ENCODE measurements at places on chromosomes 5 and 9.
A peak's percentile ranks its signal among the peaks of the same experiment; 100 is the strongest.

GRCh38 chr5:159735036-159735435, 181.2 kb upstream of the ADRA1B start:
- DNase-seq, result no peak

DNA sequence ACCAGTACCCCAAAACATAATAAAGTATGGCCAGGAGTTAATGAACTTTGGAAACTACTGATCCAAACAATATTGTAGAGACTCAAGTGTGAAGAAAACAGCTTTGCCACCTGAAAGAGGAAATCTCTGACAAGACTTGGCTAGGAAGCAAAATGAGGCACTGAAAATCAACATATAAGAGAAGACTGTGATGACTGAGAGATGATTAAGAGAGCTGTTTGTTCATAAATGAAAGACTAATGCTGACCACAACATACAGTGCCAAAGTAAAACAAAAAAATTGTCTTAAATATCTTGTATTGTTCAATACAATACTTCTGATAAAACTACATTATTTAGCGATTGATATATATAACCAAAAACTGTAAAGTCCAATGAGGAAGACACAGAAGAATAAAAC, 7.2 kb downstream of the RC3H2 start:
- no peak for DNase-seq

GRCh38 chr5:38249301-38249700, 9.1 kb upstream of the EGFLAM start:
- DNase-seq, result no peak

GRCh38 chr5:2756211-2757152, 5.0 kb upstream of the IRX2 start:
- DNase-seq, result peak; percentile 64

GRCh38 chr5:111582451-111582850, 70.1 kb upstream of the STARD4 start:
- no peak for DNase-seq

- peak; percentile 11 for DNase-seq
Observed at GRCh38 chr5:5009240-5009639, 130.9 kb upstream of the ADAMTS16 start.

- no peak for DNase-seq
Observed at GRCh38 chr5:20020247-20020646, 32.2 kb upstream of the CDH18 start.

GRCh38 chr5:148005788-148006520, 57.8 kb upstream of the SPINK5 start:
- DNase-seq, result no peak

GRCh38 chr9:125586172-125586511, 120.9 kb downstream of the MAPKAP1 start:
- no peak for DNase-seq

DNA sequence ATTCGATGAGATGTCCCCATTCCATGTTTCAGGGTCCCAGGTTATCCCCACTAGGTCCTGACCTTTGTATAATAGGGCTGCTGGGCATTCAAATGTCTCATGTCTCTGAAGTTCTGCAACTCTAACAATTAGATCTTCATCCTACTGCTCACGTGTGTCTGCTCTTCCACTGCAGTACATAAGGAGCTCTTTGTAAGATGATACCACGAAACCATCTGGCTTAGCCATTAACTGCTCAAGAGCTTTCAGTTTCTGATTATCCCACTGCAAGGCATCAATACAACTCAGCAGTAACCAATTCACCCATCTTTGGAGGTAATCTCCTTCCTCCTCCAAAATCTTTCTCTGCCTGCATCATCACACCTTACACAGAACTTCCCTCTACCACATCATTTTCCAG, 49.9 kb upstream of the PPP2CA start:
- no peak for DNase-seq
